ENCODE measurements at places on chromosomes 6 and 20.

DNA sequence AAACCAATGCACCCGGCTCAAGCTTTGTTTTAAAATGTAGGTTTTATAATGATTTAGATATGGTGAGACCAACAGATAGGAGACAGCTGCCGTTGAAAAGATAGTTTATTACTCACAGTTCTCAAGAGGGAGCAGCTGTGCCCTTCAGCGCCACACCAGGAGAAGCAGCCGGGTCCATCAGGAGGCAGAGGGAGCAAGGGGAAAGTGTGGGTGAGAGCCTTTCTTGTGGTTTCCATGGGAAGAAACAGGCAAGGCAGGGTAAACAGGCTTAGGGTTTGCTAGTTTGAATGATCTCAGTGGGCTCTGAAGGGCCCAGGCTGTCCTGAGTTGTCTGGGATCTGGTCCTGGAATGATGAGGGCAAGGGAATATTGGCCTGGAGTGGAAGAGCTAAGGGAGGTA, 117.7 kb upstream of the PLCB4 start:
- no peak for DNase-seq

GRCh38 chr6:147248859-147249258, 44.6 kb downstream of the STXBP5 start:
- no peak for DNase-seq

DNA sequence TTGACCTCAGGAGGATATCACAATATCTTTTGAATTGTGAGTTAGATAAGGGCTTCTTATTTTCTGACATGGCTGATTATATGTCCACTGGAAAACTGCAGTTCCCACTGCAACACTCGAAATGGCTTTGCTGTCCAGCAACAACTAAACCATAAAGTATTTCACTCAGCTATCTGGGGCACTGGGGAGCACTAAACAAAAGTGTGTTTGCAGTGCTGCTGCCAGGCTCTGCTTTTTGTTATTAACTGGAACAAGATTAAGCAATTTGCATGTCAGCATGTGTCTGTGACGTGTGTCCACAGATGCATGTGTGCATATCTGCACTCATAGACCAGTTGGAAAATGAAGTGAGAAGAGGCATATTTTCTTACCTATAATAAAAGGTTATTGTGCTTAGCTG, 107.8 kb upstream of the CCN2 start:
- DNase-seq: no peak

- DNase-seq: peak; percentile 65
Observed at GRCh38 chr6:139126255-139126654, 8.6 kb upstream of the HECA start.

GRCh38 chr20:1397710-1398109, 4.9 kb upstream of the FKBP1A start:
- no peak for DNase-seq

- DNase-seq: no peak
Observed at GRCh38 chr20:59750209-59750840, 146.0 kb downstream of the PHACTR3 start.

DNA sequence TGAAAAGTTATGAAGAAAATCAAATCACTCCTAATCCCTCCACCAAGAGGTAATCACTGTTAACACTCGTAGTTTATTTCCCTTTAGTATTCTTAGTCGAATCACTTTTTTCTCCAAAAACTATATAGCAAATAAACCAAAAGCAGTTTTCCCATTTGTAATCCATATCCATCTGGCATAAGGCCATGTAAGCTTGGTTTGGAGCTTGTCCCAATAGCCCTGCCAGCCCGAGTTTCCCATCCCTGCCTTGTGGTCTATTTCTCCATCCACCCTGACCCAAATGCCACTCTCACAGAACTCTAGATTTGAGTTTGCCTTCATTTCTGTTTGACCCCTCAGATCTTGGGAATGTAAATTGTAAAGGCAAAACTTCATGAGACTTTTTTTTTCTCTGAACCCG, 71.8 kb upstream of the DSP start:
- no peak for DNase-seq

- DNase-seq: no peak
Observed at GRCh38 chr6:165129086-165129485, 180.3 kb downstream of the C6orf118 start.

GRCh38 chr6:3382326-3383279, 74.2 kb downstream of the SLC22A23 start:
- DNase-seq: no peak

DNA sequence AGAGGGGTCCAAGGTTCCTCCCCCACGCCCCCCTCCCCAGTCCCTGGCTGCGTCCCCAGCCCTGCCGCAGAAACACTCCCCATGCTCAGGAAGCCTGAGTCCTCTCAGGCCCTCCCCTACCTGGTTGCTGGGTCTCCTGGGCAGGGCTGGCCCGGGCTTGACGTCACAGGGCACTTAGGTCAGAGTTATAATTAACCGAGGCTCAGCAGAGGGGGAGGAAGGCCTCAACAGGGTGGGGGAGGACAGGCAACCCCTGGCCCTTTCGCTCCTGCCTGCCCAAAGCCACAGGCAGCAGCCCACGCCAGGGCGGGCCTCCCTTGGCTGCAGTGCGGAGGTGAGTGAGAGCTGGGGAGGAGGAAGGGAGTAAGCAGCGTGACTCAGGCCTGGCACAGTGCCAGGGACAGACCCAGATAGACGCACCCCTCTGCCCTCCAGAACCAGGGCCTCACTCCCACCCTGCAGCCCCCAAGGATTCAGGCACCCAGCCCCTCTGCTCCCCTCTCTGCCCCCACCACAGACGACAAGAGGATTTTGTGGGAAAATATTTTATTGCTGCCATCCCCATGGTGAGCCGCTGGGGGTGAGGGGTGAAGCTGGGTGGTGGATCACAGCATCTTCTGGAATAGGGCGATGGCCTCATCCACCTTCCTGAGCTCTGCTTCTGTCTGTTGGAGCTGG, at the start of gene VWA7:
Gene VWA7 (minus strand): TSS at position 340 of the 678 bp plus-strand sequence. CDS start 549 bp downstream, outside the sequence.
- peak; percentile 91 for DNase-seq

All from activated effector memory CD4-positive, alpha-beta T cell treated with anti-CD3 and anti-CD28 coated beads, Interleukin-2, amount 50 U/mL, for 16 hours (primary cell).